ENCODE measurements at places on chromosomes 16 and 17.
A peak's percentile ranks its signal among the peaks of the same experiment; 100 is the strongest.

GRCh38 chr17:1709403-1709951 lies 700 bp downstream of the TLCD2 start:
- no peak for DNase-seq

- DNase-seq, result no peak
Observed at GRCh38 chr17:61299517-61300513, 99.8 kb upstream of the TBX2 start.

- DNase-seq, result no peak
Observed at GRCh38 chr17:58315281-58315711, 13.3 kb downstream of the TSPOAP1 start.

- no peak for DNase-seq
Observed at GRCh38 chr17:38871247-38872015, 1.6 kb downstream of the LASP1 start.

DNA sequence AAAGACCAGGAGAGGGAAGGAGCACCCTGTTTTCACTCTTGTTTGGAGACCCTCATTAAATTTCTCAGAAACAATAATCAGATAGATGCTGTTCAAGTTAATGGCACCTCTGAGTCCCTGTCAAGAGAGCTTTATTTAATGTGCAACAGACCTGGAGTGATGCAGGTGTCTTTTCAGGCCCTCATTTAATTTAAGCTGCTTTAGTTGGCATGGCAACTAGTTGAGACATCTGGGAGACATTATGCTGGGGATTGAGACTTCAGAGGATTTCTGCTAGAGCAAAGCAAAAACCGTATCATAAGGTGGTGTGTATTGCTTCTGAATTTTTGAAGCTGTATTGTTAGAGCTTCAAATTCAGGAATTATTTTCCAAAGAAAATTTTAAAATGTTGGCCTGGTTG lies 108.5 kb downstream of the NLK start:
- DNase-seq, result no peak

DNA sequence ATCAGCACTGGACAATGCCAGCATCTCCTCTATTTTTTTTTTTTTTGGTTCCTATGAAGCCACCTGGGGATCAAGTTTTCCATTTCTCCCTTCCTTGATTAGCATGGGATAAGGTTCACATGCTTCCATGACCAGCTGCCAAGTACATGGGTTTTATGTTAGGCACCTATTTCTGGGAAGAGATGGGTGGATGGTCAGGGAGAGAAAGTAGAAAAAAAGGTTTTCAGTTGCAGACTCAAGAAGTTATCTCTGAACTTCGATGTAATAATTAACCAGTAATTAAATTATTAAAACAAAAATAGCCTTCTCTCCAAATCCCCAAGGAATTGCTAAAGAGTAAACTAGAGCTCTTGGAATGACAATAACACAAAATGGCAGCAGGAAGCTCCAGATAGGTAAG lies 164.9 kb upstream of the MAF start:
- no peak for DNase-seq

DNA sequence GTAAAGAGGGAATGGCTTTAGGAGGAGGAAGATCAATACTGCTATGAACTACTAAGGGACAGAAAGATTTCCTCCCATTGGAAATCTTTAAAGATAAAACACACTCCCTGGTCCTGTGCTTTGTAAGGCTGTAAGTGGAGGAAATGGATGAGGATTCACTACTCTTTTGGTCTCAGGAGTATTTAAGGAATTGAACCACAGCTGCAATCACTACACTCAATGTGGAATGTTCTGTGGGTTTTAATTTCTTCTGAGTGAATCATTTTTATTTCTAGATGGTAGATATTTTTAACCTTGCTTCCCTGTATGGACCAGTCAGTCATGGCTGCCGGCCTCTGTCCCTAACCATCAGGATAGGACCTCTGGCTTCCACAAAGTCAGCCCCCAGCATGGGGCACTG lies 65.6 kb downstream of the SDR42E1 start:
- DNase-seq, result no peak

DNA sequence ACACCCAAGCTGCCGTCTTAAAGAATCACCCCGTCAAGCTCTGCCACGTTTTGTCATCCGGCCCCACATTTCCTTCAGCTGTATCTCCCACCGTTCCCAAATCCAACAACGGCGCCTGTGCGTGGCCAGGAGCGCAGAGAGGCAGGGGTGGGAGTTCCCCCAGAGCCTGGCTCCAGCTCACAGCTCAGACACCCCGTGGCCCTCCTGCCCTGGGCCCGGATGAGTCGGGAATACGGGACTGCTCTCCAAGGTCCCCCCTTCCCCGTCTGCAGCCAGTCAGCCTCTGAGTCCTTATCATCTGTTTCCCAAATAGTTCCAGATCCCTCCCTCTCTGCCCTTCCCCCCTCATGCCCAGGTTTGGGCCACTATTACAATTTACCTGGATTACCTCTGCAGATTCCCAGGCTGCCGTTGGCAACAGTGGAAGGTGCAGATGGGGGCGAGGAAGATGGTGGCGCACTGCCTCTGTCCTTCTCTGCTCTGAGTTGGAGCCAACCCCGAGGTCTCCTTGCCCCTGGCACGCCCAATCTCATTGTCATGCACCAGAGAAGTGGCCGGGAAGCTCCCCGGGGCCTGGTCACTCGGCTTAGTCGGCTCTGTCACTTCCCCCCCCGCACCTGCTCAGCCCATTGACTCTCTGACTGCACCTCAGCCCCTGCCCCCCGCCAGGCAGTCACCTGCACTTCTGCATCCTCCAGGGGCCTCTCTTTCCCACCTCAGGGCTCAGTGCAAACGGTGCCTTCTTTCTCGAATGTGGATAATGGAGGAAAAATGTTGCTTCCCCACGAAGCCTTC lies 18.3 kb upstream of the RPTOR start:
- DNase-seq, result no peak

GRCh38 chr17:61414936-61415251 lies 15.3 kb downstream of the TBX2 start:
- DNase-seq, result no peak

DNA sequence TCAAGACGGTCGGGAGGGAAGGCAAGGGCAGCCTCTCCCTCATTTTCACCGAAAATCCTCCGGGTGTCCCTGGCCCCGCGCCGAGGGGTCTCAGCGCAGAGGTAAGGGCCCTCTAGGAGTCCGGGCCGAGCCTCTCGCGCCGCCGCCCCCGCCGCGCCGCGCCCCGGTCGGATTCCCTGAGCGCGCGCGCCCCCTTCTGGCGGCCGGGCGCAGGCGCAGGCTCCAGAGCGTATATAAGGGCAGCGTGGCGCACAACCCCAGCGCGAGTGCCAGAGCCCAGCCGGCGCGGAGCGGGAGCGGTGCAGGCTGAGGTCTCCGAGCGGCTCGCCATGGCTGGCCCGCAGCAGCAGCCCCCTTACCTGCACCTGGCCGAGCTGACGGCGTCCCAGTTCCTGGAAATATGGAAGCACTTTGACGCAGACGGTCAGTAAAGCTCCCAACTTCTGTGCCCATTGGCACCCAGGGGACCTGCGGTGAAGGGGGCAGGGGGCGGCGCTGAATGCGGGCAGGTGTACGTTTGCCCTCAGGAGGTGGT lies at the start of gene CALB2:
Gene CALB2, plus strand, starts transcription at position 260 of the 535 bp plus-strand sequence. Its CDS starts 70 bp downstream, at position 330.
- no peak for DNase-seq

DNA sequence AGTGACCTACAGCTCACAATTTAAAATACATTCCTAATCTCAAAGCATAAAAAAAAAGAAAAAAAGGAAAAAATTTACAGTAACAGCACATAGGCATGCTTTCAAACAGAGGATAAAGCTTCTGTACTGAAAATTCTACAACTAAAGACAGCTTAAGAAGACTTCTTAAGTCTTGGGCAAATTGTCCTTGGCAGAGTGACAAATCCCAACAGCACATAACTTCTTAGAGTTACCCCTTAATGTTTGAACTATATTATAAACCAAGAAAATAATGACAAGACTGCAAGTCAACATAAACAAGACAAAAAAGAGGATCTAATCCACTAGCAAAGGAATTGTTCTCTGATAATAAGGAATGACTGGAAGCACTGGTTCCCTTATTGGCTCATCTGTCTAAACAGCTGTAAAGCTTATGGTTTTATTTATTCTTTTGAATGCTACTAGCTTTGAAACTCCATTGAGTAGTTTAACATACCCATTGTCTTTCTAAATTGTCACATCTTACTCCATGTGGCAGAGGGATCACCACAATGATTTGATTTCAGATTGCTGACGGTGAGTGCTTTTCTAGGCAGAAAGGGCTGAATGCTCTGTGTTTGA lies 1576.8 kb upstream of the GOT2 start:
- DNase-seq, result no peak

GRCh38 chr17:66552371-66552770 lies 250.0 kb downstream of the PRKCA start:
- DNase-seq, result no peak

DNA sequence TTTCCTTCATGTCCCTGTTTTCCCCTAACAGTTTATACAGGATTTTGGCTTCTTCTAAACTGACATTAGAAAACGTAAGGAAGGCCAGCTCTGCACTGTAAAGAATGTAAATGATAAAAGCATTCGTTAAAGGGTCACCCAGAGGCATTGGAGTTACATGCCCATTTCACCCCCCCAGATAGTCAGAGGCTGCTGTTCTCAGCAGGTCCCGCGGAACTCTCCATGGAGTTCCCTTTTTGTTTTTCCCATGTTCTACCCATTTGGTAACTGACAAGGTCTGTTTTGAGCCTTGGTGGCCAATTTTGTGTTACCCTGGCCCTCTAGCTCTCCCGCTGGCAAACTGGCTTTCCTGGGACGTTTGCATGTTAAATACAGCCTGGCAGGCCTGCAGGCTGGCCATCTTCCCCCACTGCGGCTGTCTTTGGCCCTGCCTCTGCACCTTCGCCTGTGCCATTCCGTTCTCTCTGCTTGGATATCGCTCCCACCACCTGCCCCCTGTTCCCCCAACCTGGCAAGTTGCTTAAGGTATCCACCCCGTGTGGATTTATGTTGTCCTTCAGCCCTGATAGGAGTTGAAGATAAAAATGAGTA lies 49.7 kb downstream of the EPN2 start:
- DNase-seq, result no peak

- DNase-seq, result no peak
Observed at GRCh38 chr17:30961209-30962188, 9.3 kb upstream of the RNF135 start.

- no peak for DNase-seq
Observed at GRCh38 chr16:19898924-19899604, 14.4 kb upstream of the GPRC5B start.

DNA sequence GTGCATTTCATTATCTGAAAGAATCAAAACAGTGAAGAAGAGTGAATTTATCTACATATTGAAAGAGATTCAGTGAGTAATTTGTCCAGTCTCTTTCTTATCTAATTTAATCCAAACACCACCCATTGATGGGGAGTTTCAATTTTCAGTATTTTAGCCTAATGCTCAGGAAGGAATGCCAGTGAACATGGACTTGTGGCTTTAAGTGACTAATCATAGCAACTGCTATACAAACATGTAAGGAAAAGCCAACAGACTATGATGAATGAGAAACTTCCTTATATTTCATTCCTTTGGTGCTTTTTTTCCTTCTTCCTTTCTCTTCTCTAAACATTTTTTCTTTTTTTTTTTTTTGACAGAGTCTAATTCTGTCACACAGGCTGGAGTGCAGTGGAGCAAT lies 885.8 kb downstream of the KCNJ2 start:
- DNase-seq, result no peak

- no peak for DNase-seq
Observed at GRCh38 chr16:84166796-84167695, 19.8 kb downstream of the TAF1C start.

DNA sequence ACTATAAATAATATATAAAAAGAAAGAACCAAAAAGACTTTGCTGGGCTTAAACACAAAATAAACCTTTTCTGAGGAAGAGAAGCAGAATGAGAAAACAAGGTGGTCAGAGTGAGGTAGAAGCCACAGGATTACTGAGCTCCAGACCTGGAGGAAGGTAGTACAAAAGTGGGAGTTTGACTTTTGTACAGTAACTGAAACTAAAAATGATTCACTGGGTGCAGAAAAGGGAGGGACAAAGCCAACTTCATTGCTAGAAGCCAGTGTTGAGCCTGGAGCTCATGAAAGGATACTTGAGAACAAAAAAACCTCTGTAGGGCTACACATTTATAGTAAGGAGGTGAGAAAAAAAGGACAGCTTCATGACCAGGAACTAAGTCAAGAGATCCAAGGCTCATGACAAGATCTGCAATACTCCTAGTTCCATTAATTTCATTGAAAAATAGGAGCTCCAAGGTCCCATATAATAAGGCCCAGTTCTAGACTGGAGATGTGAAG lies 45.5 kb downstream of the PKD1L3 start:
- DNase-seq, result no peak

DNA sequence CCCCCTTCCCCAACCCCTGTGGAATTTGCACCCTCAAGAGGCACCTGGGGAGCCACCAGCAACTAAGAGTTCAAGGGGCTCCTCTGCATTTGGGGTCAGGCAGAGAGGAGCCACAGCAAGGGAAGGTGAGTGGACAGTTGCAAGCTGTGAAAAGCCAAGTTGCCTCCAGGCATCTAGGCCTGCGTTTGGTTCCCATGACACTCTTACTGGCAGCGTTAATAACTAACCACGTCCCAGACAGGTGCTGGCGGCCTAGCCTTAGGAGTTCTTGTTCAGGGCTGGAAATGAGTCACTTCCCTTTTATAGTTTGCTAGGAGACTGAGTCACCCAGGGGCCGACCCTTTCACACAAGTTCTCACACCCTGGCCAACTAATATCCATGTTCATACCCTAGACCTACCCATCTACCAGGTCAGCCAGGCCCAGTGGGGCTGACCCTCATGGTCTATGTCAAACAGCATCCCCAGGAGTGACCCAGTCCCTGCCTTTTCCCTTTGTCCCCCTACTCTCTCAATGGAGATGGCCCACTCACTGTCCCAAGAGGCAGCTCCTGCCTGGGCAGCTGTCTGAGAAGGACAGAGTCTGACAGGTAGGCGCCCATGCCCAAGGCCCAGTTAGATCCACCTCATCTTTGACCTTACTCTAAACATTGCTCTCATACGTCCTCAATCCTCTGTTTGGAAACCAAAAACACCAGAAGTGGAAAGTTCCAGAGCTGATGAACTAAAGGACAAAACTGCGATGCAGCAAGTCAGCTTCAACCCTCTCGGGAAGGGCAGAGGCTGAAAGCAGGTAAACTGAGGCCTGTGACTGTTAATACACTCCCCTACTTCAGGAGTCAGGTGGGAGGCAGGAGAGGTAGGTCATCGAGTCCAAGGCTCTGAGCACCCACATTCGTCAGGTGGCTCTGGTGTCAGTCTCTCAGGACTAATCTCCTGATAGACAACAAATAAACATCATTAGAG lies 300.6 kb downstream of the SOX9 start:
- DNase-seq, result no peak

GRCh38 chr17:28405632-28406472 lies at the start of gene SLC46A1:
Gene SLC46A1 (minus strand): TSS chr17:28406212. CDS start chr17:28406114, 98 bp downstream.
- peak; percentile 6 for DNase-seq

GRCh38 chr17:45841186-45841585 lies 3.5 kb upstream of the SPPL2C start:
- DNase-seq, result no peak
